Left ventricle myocardium superior (tissue), 1 donor: ENCODE measurements at places on chromosomes 13 and 19. TPM values are rescaled to one million over a fixed set of nuclear protein-coding genes. Genes with fewer than 3 reads are reported as not detected.

TSPAN16 gene
- not detected for total RNA-seq

SYT3 gene
- total RNA-seq, result 0.15 TPM

GRCh38 chr13:29963089-29963488 is 112.7 kb upstream of the UBL3 start:
- no peak for DNase-seq

CADM4 gene
- 10.5 TPM for total RNA-seq

GRCh38 chr13:30421093-30422053 is 920 bp upstream of the UBE2L5 start:
- DNase-seq, result peak; percentile 93

ZNF616 gene
- total RNA-seq, result 5.5 TPM

- no peak for DNase-seq
These were observed 21.6 kb upstream of the NAA16 start for GRCh38 chr13:41289463-41289881.

DNA sequence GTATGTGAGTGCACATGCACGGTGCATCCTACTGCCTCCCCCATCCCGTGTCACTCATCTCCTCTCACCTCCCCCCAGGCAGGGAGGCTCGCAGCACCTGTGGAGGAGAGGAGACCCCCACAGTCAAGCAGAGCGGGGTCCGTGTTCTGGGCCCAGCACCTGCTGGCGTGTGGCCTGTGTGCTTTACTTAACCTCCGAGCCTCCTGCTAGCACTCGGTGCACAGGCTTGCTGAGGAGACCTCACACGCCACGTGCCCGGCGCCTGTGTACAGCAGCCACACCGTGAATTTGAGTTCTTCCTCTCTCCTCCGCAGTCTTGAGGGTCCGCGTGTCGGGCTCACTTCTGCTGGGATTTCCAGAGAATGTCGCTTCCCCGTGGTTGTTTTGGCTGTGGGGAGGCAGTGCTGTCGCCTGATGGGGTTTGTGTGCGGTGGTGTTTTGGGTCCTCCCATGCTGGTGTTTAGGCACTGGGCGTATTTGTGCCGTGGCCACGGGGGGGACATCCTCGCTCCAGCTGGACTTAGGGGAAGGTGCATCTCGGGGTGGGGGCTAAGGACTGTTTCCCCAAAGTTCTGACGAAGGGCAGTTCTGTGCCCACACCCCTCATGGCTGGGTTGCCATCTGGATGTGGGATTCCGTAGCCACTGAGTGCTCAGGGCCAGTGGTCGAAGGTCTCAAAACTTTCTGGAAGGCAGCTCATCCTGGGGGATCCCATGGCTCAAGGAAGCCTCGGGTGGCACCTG is 34.8 kb upstream of the TMEM255B start:
- DNase-seq, result peak; percentile 36

HTR2A gene
- total RNA-seq, result 0.05 TPM

ZNF253 gene
- 9.6 TPM for total RNA-seq

FFAR3 gene
- total RNA-seq, result not detected

GRCh38 chr19:9431475-9431874 is 3.9 kb downstream of the ZNF266 start:
- DNase-seq, result peak; percentile 53

- no peak for DNase-seq
These were observed 305.4 kb upstream of the SLITRK1 start for GRCh38 chr13:84187626-84188025.

ADGRE1 gene
- 0.30 TPM for total RNA-seq

- DNase-seq, result no peak
These were observed 1055.3 kb upstream of the SPRY2 start for GRCh38 chr13:81396192-81396591.

DNA sequence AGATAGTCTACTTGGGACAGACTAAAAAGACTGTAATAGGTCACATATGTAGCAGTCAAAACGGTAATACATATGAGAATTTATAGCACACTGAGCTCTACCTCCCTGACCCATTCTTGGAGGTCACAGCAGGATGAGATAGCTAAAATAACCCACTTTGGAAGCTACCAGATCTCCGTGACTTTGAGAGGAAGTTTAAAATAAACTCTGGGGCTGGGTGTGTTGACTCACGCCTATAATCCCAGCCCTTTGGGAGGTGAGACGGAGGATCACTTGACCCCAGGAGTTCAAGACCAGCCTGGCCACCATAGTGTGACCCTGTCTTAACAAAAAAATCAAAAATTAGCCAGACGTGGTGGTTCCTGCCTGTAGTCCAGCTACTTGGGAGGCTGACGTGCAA is 45.3 kb downstream of the DHRS12 start:
- no peak for DNase-seq

GRCh38 chr19:52099497-52100138 is 4.1 kb upstream of the ZNF841 start:
- DNase-seq, result no peak

DNA sequence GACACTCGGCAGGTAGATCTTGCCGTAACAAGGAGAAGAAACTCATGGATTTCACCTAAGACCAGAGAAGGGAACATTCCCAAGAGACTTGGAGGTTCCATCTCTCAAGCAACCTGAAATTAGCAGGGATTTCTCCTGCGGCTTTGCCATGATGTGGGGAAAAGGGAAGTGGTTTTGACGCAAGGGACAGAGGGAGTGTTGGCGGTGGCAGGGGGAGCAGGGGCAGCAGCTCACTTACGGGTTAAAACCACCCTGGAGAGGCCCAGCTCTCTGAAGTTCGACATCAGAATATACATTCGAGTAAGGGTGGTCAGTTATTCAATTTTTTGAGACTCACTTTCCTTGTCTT is 76.1 kb upstream of the POMP start:
- DNase-seq, result no peak

DNA sequence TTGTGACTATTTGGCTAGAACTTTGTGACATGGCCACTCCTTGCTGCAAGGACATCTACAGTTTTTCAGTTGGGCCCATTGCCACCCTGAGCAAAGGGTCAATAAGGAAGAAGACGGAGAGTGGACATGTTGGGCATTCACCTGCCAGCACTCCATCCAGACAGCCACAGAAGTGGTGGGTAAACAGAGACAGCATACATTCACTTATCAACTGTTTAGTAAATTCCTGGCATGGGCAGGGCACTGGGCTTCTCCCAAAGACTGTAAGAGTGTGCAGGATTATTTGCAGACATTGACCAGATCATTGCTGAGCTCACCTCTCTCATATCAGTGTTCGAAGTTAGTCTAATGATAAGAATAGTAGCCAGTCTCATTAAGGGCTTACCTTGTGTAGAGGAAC is 29.2 kb downstream of the SIPA1L3 start:
- DNase-seq, result no peak

DNA sequence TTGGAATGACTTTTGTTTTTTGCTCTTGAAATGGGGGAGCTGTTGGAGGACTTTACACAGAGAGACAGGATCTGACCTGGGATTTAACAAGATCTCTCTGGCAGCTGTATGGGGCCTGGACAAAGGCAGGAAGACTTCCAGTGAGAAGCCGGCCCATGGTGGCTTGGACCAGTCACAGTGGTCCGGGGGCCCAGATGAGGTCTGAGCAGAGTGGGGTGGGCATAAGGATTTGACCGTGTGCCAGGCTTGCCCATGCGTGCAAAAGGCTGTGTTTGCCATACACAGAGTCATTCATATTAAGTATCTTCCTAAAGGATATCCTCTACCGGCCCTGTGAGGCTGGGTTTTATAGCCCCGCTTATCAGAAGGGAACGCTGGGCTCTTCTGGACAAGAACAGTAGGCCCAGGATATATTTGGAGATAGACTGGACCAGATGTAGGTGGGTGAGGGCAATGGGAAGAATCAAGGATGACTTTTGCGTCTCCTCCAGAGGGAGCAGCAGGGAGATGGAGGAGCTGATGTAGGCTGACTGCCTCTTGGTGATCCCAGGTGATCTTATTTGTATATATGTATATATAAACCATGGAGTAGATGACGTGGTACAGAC is 4.1 kb downstream of the SPACA6 start:
- DNase-seq, result no peak

- DNase-seq, result no peak
These were observed 27.5 kb upstream of the ANKRD10 start for GRCh38 chr13:110942248-110942981.

DNA sequence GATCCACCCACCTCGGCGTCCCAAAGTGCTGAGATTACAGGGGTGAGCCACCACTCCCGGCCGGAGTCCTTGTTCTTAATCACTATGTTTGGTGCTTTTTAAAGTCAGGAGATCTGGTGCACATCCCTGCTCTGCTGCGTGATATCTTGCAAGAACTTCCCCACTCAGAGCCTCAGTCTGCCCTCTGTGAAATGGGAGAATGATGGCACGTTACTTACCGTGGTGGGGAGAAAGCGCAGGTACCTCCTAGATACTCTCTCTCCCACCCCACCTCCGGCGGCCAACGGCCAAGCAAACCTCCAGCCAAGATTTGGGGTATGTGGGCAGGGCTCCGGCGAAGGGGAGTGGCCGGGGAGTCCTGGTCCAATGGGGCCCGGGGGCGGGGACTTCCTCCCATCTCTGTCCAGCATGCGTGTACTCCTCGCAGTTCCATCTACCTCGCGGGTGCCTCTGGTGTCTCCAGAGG is at the start of gene RYR1:
Gene RYR1, plus strand, starts transcription at position 424 of the 466 bp plus-strand sequence. CDS start 139 bp downstream, outside the sequence.
- DNase-seq, result peak; percentile 78

GRCh38 chr13:30466358-30466714 is 600 bp upstream of the HMGB1 start:
- no peak for DNase-seq

SSC5D gene
- total RNA-seq, result 2.7 TPM

FREM2 gene
- total RNA-seq, result 0.64 TPM

ATP1A3 gene
- total RNA-seq, result 416 TPM

- peak; percentile 36 for DNase-seq
These were observed 108.2 kb downstream of the SGCG start for GRCh38 chr13:23288995-23289394.

- peak; percentile 30 for DNase-seq
These were observed 24.2 kb downstream of the KLF12 start for GRCh38 chr13:74110053-74110452.

DNA sequence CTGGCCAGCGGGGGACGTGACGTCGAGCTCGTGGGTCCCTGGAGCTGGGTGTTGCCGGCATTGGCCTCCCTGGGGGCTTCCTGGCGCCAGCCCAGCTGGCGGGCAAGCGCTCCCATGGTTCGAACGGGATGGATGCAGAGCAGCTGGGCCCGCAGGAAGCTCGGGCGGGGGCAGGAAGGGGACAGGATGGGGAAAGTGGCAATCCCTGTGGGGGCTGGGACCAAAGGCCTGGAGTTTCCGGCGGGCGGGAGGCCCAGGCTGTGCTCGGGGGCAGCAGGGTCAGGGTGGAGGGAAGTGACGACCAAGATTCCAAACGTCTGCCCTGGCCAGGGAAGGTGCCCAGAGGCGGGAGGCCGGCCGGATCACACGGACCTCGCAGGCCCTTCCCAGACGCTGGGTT is 19.3 kb downstream of the PALM start:
- peak; percentile 88 for DNase-seq

ZNF221 gene
- total RNA-seq, result 4.3 TPM

- no peak for DNase-seq
These were observed 244.3 kb downstream of the OLFM4 start for GRCh38 chr13:53272873-53273272.

GRCh38 chr13:63381078-63381859 is 1965.6 kb upstream of the PCDH20 start:
- DNase-seq, result no peak

C1QTNF9 gene
- total RNA-seq, result 3.9 TPM

DNA sequence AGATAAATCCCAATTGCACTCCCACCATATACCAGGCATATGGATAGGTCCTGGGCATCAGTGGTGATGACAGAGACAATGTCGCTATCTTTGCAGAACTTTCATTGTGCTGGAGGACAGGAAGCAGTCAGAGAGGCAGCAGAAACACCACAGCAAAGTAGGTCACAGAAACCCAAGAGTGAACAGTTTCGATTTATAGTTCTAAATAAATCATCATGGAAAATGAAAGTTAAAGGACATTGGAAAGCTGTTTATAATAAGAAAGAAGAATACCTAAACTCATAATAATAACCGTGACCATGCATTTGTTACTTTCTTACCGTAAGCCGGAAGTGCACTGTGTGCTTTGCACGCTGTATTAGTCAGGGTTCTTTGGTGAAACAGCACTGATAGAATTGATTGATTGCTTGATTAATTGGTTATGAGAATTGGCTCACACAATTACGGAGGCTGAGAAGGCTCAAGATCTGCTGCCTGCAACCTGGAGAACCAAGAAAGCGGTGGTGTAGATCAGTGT is 38.9 kb downstream of the ALOX5AP start:
- no peak for DNase-seq

DNA sequence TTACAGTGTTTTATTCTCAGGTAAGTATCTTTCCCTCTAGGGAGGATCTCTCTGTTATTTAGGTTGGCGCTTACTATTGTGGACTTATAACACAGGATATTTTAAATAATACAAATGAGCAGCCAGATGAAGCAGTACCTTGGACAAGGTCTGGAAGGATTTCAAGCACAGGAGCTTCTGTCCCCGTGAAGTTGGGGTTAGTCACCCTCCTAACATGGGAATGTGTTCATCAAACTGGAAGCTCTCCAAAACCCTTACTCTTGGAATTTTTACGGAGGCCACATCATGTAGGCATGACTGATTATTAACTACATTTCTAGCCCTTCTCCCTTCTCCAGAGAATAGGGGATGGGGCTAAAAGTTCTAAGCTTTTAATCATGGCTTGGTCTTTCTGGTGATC is 38.3 kb upstream of the SPRY2 start:
- DNase-seq, result no peak

AMER2 gene
- not detected for total RNA-seq

GRCh38 chr19:33436360-33437345 is 63.1 kb downstream of the CEBPG start:
- no peak for DNase-seq

GRCh38 chr19:48419158-48419920 is 25.9 kb downstream of the GRIN2D start:
- DNase-seq, result peak; percentile 52

- peak; percentile 82 for DNase-seq
These were observed 41.7 kb downstream of the ELL start for GRCh38 chr19:18480006-18480691.

- DNase-seq, result no peak
These were observed 14.0 kb upstream of the CRTC1 start for GRCh38 chr19:18669524-18669817.

DNA sequence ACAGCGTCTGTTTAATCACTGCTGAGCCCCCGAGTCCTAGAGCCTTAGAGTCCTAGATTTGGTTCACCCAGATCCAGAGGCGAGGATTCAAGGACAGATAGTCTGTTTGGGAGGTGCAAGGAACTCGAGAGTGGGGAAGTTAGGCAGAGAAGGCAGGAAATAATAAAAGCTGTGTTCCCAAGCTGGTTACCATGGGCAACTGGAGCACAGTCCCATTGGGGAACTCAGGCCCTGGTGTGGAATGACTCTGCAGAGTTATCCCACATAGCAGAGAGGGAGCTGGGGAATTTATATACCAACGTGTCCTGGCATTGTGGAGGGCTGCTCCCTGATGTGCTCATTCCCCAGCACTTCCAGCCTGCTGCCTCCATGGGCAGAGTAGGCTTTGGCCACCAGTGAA is 9.7 kb downstream of the IGSF23 start:
- no peak for DNase-seq
